Left cardiac atrium (tissue), 4 donors: ENCODE measurements at places on chromosomes 11 and 22. TPM values are rescaled to one million over a fixed set of nuclear protein-coding genes. Genes with fewer than 3 reads are reported as not detected.

- DNase-seq: peak; percentile 75
Observed at GRCh38 chr22:30922151-30922611, 46.4 kb downstream of the MORC2 start.

DNA sequence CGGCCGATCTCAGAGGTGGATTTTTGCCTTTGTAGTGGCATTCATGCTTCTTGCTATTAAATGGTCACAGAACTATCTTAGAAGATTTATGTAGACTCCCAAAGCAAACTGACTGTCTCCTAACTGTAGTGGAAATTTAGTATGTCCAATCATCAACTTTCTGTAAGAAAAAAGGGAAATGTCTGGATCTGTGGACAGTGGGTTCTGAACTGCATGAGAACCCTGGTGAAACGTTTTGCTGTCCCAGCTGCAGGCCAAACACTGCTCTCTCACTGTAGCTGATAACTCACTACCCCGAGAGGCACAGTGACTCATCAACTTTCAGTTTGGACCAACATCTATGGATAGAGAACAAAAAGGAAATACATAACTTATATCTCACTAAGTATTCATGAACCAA lies 387.1 kb downstream of the SOX6 start:
- peak; percentile 62 for DNase-seq

DNA sequence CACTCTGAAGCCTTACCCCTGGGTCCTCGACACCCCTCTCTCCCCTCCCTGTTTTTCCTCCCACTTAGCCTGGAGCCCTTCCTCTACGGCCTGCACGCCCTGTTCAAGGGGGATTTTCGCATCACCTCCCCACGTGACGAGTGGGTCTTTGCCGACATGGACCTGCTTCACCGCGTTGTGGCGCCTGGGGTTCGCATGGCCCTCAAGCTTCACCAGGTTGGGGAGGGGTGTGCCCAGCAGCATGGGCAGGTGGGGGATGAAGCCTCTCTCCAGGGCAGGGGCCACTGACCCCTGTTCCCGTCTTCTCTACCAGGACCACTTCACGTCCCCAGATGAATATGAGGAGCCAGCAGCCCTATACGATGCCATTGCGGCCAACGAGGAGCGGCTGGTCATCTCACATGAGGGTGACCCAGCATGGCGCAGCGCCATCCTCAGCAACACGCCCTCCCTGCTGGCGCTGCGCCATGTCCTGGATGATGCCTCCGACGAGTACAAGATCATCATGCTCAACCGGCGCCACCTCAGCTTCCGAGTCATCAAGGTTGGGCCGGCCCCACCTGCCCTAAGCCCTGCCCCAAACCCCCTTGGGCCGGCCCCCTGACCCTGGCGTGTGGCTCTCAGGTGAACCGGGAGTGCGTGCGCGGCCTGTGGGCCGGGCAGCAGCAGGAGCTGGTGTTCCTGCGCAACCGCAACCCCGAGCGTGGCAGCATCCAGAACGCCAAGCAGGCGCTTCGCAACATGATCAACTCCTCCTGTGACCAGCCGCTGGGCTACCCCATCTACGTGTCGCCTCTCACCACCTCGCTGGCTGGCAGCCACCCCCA lies 2.8 kb upstream of the SIPA1 start:
- DNase-seq: no peak

DNA sequence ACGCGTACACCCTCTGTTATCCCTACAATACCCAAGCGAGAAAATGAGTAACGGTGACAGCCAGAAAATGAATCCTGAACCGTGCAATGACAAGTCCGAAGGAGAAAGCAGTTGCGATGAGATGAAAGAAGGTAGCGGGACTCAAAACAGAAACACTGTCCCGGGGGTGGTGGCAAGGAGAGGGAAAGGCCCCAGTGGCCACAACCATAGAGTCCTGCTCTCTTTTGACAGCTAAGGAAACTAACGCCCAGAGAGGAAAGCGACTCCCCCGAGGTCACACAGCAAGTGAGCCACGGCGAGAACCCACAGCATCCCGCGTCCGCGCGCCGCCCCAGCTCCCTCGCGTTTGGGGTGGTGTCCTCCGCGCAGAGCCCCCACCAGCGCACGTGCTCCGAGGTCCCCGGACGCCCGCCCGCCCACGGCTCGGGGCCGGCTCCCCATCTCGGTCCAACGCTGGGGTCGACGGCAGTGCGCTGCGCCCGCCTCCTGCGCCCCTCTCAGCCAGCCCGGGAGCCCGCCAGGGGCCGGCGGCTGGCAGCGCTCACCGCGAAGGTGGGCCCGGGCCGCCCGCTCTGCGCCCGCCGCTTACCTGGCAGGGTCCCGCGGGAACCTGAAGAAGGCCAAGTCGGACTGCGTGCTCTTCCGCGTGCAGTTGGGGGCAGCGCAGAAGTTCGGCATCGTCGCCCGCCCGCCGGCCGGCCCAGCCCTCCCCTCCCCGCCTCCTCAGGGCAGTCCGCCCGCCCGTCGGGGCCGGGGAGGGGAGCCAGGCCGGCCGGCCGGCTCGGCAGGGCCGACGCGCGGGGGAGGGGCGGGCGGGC lies 564 bp downstream of the THAP12 start:
- peak; percentile 43 for DNase-seq

GRCh38 chr11:12024254-12024926 lies 16.0 kb upstream of the DKK3 start:
- no peak for DNase-seq

- no peak for DNase-seq
Observed at GRCh38 chr22:35517769-35518530, 22.7 kb upstream of the RASD2 start.

DNA sequence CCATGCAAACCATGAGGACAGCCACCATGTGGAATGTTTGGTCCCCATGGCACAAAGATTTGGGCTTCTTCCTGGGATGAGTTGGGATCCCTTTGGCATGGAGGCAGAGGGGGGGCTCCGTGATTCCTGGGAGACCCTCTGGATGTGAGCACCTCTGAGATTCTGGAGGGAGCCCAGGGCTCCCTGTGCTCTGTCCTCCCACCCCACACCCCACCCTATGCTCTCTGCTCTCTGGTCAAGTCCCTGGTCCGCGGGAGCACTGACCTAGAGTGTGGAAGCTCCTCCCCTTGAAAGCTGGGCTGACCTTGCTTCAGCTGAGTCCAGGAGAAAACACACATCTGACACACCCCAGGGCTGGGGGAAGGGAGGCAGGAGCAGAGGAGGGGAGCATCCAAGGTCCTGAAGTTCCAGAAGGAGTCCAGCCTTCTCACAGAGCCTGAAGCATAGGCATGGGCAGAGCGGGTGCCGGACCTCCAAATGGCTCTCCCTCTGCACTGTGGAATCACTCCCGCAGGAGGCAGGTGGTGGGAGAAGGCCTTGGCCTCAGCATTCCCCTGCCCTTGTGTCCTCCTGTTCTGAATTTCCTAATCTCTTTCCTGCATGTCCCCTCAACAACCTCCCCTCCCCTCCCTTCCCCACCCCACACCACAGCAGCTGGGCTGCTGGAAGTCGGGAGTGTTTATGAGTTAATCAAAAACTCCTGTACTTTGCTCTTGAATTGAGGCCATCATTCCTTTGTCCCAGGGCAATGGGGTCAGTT lies 25.7 kb upstream of the OAF start:
- peak; percentile 58 for DNase-seq

DNA sequence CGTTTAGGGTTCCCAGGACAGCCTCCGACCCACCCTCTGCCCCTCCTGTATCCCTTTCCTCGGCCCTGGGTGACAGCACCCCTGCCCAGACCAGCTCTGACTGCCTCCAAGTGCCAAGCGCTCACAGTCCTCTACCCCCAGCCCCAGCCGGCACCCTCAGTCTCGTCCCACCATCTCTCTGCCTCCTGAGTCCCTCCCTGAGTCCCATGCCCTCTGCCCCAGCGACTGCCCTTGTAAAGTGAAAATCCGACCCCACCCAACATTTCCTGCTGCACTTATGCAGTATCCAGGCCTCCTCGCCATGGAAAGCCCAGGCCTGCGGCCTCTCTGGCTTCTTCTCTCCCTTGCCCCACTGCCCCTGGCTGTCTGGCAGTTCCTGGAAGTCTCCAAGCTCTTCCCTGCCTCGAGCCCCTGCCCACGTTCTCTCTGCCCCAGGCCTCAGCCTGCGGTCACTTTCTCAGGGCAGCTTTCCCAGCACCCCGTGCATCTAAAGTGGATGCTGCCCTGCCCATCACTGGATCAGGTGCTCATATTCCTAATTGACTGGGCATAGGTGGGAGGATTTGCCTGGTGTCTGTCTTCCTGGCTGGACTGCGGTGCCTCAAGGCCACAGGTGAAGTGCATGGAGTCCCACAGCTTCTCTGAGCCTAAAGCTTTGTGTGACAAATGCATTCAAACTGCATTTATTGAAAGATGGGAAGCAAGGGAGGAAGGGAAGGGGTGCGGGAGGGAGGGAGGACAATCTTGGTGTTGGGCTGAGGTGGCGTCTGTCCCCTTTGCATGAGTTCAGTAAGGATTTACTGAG lies 17.7 kb upstream of the IL2RB start:
- DNase-seq: peak; percentile 24

DNA sequence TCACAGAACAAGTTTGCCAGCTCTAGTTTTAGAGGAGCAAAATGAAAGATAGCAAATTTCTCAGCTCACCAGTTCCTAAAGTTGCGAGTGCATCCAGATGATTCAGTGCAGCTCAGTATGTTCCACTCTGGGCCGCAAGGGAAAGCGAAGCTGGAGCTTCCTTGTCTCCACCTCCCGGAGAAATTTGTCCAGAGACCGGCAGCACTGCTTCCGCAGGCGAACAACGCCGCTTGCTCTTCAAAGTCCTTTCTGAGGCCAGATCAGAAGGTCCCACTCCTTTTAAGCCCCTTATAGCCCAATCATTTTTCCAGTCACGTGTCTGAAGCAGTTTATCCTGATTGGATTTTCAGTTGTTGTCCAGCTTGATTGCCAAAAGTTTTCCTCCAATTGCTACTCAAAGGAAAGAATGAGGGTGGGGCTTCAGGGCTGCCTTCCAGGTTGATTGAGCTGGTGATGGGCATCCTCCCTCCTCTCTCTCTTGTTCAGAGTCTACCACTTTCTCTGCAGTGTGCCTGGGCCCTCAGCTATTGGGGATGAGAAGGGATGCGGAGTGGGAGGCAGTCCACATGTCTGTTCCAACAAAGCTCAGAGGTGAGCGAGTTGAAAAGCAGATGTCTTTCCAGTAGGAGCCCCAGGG lies at the start of gene ZNF280A:
Gene ZNF280A (minus strand): TSS at position 251 of the 637 bp plus-strand sequence. CDS start 4,640 bp downstream, outside the sequence.
- DNase-seq: no peak

- DNase-seq: no peak
Observed at GRCh38 chr22:22037740-22038139, 55.2 kb upstream of the TOP3B start.

DNA sequence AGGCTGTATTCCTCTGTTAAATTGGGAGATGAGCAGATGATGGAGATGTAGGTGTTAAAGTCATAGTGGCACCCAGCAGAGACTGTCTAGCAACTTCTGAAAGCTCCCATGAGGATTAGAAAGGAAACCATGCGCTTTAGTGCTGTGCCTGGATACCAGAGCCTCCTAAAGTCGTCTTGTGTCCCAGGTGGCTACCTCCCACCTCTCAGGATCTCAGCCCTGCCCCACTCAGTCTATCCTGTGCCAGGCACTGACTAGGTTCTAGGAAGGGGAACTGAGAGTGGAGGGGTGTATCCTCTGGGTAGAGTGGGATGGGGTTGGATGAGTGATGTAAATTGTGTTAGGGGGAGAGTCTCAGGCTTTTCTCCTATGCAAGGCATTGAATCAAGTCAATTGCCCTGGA lies 60.2 kb downstream of the KIAA1671 start:
- no peak for DNase-seq

DNA sequence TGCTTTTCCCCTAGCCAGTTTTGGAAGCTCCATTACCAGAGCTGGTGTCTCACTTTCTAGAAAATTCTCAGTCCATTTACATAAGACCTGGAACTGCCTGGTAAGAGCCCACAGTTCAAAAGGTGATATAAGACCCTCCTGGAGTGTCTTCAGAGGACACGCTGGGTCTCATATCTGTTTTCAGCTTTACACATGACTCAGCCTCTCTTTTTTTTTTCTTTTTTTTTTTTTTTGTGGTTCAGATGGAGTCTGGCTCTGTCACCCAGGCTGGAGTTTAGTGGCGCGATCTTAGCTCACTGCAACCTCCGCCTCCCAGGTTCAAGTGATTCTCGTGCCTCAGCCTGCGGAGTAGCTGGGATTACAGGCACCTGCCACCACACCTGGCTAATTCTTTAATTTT lies 30.7 kb downstream of the WEE1 start:
- DNase-seq: no peak

GRCh38 chr11:30342736-30343166 lies 19.8 kb downstream of the ARL14EP start:
- no peak for DNase-seq

DNA sequence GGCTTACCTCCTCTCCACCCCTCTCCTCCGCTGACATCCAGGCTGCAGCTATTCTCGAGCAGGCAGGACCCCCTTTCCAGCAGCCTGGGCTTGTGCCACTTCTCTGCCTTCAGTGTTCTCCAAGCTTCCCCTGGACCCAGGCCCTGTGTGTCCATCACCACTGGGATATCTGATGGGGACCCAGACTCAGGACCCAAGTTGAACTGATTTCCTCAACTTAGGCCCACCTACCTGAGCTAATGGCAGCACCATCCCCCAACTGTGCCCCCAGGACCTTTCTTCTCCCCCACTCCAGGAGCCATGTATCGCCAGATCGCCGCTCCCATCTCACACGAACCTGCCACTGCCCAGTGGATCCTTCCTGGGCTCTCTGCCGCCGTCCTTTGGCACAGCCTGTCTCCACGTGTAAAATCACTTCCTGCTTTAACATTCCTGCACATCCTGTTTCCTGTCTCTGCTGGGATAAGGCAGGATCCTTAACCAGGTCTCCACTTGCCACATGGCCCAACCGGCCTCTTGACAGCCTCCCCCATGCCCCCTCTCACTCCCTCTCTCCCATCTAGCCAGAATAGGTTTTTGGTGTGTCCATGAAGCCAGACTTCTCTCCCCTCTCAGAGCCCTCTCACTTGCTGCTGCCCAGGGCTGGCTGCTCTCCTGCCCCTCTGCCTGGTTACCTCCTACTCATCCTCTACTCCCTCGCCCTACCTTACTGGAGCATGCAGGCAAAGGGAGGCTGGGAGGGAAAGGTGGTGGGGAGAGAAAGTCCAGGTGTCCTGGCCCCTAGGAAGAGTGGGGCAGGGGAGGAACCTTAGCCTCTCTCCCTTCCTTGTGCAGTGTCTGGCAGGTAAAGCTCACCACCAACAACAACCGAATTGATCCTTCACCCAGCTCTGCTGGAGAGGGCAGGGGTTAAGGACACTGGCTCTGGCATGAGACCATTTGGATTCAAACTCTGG lies 9.4 kb downstream of the SPATA19 start:
- DNase-seq: no peak

DNA sequence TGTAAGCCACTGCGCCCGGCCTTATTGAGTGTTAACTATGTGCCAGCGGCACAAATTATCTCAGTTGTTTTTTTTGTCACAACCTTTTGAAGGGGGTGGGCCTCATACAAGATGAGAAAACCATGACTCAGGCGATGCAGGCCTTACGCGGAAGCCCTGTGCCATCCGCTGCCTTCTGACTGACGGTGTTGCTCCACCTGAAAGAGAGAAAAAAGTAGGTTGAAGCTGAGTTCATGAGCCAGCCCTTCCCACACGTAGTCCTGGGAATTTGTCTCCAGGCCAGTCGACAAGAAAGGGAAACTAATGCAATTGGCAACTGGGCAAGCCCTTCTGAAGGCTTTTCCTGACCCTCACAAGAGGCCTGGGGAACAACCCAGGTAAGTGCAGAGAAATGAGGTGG lies 96.9 kb upstream of the CRYBB3 start:
- no peak for DNase-seq

Gene NUCB2
- total RNA-seq: 145 TPM

Gene DUSP18
- 3.8 TPM for total RNA-seq

Gene TMEM258
- 112 TPM for total RNA-seq

Gene CCDC116
- 0.44 TPM for total RNA-seq
